ENCODE measurements at places on chromosomes 2 and 18.

GRCh38 chr2:240935103-240935876 lies 29.2 kb downstream of the CROCC2 start:
- no peak for DNase-seq

- DNase-seq: no peak
Observed at GRCh38 chr2:217283460-217283859, 423.6 kb upstream of the TNP1 start.

GRCh38 chr2:120772261-120772660 lies 36.6 kb downstream of the GLI2 start:
- no peak for DNase-seq

- no peak for DNase-seq
Observed at GRCh38 chr2:132372276-132372675, 44.3 kb upstream of the GPR39 start.

- no peak for DNase-seq
Observed at GRCh38 chr2:191797942-191798876, 48.7 kb downstream of the CAVIN2 start.

GRCh38 chr2:196836440-196836839 lies 27.3 kb upstream of the C2orf66 start:
- no peak for DNase-seq

- no peak for DNase-seq
Observed at GRCh38 chr18:45332871-45333270, 282.4 kb upstream of the SLC14A2 start.

DNA sequence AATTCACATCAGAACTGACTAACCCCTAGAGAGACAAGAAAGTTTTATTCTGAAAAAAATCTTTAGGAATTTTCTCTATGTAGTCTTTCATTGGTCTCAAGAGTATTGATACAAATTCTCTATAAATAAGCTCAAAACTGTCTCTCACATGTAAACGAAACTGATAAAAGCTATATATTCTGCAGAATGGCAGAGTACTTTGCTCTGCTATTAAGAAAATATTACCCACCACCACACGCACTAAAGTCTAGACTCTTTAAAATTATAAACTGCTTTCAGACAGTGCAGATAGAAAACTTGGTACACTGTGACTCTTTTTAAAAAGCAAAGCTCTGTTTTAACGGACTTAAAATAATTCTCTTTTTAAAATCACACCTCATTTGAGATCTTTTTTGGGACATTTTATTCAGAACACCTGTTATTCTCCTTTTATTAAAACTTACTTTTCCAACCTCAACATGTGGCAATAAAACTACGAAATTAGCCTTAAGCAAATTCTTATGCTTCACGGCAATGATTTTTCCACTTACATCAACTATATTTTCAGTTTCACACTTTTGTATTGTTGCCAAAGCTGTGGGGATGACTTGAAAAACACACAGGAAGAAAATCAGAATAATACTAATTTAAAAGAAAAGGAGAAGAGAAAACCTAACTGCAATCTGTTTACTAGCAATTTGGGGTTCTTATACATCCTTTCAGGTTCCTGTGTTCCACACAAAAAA lies 58.0 kb downstream of the CCDC88A start:
- DNase-seq: no peak

DNA sequence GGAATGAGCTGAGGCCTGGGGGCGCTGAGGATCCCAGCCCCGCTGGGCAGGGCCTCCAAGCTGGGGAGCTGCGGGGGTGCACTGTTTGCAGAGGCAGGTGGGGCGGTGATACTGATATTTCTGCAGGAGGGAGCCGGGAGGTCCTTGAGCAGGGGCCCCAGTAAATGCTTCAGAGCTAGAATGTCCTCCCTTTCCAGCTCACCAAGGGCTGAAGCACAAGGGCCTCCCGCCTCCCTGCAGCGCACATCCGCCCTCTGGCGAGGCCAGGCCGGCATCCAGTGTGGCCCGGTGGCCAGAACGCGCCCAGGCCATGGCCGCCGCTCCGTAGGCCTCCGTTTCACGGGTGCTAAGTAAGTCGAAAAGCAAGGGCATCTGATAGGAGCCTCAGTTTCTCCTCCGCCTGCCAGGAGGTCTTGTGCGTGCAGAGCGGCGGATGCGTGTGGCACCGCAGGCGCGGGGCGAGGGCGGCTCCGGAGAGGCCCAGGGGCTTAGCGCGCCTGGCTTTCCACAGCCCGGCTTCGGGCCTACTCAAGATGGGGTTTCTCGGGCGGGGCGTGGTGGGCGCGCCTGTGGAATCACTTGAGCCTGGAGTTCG lies 29.5 kb upstream of the CHMP1B start:
- DNase-seq: no peak

DNA sequence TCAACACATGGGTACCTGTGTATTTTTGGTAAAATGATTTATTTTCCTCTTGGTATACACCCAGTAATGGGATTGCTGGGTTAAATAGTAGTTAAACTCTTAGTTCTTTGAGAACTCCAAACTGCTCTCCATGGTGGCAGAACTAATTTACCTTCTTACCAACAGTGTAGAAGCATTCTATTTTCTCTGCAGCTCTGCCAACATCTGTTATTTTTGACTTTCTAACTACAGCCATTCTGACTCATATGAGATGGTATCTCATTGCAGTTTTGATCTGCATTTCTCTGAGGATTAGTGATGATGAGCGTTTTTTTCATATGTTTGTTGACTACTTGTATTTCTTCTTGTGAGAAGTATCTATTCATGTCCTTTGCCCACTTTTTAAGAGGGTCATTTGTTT lies 180.6 kb downstream of the FSIP2 start:
- DNase-seq: no peak

- DNase-seq: no peak
Observed at GRCh38 chr2:150917961-150918713, 343.5 kb downstream of the RBM43 start.

- DNase-seq: no peak
Observed at GRCh38 chr2:129314120-129314519, 665.3 kb upstream of the RAB6C start.

- DNase-seq: no peak
Observed at GRCh38 chr2:195318440-195319111, 338.4 kb upstream of the SLC39A10 start.

DNA sequence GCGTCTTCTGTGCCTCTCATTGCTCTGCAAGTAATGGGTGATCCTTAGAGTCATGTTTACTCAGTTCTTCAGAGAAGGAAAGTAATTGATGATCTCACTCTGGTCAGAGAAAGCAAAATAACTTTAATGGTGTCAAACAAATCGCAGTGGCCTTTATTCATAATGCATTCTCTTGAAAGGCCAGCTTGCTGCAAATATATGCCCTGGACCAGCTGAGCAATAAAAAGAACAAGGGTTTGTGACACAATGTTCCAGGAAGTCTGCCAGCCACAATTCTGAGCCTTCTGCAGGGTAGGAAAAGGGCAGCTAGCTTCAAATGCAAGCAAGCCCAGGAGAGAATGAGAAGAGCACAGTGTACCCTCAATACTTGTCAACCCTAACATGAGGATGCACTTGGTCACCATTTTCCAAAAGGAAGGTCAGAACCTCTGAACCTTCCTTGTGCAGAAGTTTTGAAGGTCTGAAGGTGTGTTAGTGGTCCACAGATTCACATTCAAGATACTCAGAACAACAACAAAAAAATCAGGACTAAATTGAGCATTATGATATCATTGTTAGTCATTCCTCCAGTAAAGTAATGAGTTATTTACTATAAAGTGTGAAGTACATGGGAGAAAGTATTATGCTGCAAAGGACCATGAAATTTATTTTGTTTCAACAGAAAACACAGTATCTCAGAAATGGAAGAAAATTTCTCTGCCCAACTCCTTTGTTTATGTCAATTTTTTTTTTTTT lies 355.6 kb downstream of the PAX3 start:
- DNase-seq: no peak

- no peak for DNase-seq
Observed at GRCh38 chr2:62478093-62478580, 27.9 kb downstream of the TMEM17 start.

- no peak for DNase-seq
Observed at GRCh38 chr2:82591718-82592117, 1867.4 kb downstream of the SUCLG1 start.

Data from NCI-H1048 (cell line).